ENCODE measurements at places on chromosomes 12 and 14.

- DNase-seq = no peak
These were observed 119.5 kb downstream of the PIWIL1 start for GRCh38 chr12:130457215-130457614.

DNA sequence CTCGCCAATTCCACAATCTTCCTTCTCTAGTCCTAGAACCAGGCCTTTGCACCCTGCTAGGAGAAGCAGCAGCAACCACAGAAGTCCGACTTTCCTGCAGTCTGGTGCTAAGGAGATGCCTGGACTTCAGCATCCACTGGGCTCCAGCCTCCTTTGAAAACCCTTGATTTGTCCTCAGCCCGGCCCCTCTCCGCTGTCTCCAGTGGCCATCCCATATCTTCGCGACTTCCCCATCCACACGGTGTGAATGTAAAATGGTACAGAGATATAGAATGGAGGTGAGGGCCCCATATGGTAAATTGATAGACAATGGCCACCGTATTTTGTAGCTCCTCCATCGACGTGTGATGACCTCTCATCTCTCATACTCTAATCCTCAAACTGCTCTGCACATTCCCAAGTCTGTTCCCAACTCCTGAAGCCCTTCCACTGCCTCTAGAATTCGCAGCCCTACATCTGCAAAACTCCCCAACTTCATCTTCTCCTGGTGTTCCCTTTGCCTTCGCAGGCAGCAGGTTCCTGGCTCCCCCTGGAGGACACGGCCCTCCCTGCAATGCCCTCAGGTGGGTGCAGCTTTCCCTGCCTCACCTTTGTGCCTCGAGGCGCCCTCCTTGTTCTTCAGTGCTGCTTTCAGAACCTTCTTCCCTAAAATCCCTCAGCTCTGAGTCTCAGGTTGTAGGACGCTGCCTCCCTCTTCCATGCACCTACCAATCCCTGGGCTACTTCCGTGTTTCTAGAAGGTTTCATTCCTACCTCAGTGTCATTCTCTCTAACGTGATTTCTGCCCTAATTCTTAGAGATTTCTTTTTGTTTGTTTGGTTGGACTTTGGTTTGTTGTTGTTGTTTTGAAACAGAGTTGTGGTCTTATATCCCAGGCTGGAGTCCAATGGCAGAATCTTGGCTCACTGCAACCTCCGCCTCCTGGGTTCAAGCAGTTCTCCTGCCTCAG, 36.7 kb downstream of the TMBIM6 start:
- peak; percentile 75 for DNase-seq

DNA sequence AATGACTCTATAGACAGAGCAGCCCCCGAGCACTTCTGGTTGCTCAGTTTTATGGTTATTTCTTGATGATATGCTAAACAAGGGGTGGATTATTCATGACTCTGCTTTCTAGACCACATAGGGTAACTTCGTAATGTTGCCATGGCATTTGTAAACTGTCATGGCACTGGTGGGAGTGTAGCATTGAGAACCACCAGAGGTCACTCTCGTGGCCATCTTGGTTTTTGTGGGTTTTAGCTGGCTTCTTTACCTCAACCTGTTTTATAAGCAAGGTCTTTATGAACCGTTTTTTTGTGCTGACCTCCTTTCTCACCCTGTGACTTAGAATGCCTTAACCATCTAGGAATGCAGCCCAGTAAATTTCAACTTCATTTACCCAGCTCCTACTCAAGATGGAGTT, 1036.2 kb upstream of the FLRT2 start:
- no peak for DNase-seq

DNA sequence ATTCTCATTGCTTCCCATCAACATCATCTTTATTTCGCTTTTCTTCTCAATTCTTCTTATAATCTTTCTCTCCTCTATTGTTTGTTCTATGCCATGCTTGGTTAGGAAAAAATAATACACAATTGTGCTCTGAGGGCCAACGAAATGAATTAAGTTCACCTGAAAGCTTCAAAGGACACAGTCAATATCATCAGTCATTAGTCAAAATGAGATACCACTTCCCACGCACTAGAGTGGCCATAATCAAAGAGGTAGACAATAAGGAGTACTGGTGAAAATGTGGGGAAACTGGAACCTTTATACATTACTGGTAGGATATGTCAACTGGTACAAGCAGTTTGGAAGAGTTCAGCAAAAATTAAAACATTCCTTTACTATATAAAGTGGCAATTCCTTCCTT, 91.5 kb downstream of the TMTC1 start:
- DNase-seq = no peak

- no peak for DNase-seq
These were observed 52.9 kb upstream of the SLC35F4 start for GRCh38 chr14:57918791-57919190.

DNA sequence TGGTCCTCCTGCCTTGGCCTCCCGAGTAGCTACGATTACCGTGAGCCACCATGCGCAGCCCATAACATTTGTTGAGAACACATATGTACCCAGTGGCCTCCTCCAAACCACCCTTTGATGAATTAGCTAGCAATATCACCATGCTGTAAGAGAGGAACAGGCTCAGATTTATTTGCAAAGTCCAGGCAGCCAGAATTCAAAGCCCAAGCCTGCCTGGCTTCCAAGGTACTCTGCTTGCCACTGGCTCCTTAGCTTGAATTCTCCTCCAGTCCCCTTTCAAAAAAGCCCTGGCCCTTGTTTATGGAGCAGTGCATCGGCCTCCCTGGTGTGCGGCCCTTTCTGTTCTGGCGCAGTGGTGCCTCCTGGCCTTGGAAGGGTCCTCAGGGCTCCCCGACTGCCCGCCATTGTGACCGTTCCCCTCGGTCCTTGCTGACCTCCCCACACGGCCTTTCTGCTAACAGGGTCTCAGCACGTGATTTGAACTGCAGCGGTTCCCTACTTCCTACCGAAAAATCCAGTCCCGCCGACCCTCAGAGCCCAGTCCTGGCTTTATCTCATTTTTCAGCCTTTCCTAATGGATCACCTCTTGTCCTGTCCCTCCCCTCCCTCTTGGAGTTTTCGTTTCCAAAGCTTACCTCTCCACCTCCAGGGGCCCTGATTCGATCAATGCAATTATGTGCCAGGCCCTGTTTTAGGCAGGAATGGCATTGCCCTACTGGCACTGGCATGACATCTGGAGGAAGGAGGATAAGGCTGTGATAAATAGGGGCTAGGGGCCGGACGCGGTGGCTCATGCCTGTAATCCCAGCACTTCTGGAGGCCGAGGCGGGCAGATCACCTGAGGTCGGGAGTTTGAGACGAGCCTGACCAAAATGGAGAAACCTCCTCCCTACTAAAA, 22.0 kb downstream of the SLC25A29 start:
- DNase-seq = no peak

- no peak for DNase-seq
These were observed 379.8 kb downstream of the DPF3 start for GRCh38 chr14:72513965-72514659.

DNA sequence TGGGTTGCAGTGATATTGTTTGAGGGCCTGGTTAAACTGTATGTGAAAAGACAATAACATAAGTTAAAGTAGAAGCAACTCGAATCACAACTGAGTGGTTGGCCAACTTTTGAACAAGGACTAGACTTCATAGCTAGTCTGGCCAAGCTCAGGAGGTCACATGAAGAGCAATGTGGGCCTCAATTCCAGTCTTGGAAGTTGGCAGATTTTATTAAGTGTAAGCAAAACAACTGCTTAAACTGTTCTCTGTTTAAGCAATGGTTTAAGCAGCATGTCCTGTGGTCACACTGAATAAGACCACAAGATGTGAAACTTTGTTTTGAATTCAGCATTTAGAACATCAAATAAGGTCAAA, 100.4 kb downstream of the TMTC3 start:
- DNase-seq = no peak

- no peak for DNase-seq
These were observed 46.3 kb upstream of the CATSPERB start for GRCh38 chr14:91778217-91778616.

- DNase-seq = no peak
These were observed 17.0 kb upstream of the DICER1 start for GRCh38 chr14:95174184-95174792.

GRCh38 chr12:86929962-86930361, 673.8 kb upstream of the MGAT4C start:
- no peak for DNase-seq

- DNase-seq = peak; percentile 34
These were observed 604 bp downstream of the EEA1 start for GRCh38 chr12:92928421-92928961.

DNA sequence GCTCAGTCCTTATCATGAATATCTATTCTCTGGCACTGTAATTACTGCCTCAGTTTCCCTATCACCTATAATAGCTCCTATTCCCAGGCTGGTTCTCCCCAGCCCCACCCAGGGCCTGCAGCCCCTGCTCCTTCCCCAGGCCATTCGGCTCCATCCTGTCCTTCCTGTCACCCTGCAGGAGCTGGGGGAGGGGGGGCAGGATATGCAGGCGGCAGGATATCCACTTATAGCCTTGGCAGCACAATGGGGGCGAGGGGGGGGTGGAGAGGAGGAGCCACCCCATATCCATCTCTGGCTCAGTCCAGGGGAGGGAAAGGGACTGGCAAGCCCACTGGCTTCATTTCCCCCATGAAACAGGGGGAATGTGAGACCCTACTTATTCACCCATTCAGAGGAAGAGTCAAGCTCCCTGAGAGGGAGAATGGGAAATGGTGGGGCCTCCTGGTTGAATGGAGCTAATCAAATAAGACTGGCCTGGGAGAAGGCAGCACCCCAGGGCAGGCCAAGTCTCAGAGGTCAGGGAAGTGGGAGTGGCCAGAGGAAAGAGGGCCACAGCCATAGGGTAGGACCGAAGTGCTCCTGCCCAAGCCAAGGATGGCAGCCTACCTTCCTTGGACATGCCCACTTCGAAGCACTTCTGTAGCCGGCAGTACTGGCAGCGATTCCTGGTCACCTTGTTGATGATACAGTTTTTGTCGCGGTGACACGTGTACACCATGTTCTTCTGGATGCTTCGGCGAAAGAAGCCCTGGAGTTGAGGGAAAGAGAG, 7.8 kb upstream of the ITGB7 start:
- DNase-seq = no peak

DNA sequence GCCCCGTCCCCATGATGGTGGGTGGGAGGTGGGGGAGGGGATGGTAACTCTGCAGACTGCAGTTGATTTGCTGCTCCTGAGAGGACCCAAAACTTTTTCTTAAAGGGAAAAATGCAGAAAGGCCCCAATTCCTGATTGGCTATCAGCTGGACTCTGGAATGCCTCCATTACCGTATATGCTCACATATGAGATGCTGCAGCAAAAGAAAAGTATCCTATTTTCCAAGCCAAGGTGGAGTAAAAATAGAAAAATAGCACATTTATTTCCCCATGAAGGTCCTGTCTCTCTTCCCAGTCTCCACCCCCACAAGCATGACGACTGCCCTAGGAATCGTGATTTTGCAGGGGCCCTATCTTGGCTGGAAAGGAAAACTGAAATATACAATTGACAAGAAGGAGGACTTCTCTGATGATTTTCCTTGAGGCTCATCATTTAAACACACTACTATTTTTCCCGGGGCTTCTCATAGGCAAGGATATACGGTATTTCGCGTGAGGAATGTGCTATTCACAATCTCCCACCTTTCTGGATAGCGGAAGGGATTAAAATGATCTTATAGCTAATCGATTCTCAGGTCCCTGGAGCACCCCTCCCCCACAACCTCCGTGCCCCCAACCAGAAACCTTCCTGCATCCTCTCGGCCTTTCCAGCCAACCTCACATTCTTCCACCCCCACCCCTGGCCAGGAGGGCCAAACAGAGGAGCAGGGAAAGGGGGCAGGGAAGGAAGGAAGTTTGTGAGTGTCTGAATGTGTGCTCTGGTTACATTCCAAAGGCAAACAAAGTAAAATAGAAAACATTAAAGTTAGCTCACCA, 138.9 kb upstream of the CCND2 start:
- no peak for DNase-seq

- DNase-seq = no peak
These were observed 3.2 kb downstream of the SNAPC1 start for GRCh38 chr14:61765225-61765943.

DNA sequence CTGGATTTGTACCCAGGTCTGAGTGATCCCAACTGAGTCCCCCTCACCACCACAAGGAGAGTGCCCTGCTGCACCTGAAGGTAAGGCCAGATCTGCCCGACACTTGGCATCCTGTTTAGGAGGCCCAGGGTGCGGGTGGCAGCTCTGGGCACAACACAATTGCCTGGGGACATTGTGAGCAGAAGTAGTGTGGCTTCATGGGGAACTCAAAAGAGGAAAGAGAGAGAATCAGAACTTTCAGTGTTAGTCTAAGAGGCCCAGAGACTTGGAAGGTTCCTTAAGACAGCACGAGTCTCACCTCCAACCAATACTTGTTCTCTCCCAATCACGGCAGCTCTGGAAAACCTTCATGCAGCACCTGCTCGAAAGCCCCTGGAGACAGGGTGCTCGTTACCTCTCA, 6.6 kb upstream of the SLC8B1 start:
- DNase-seq = no peak

GRCh38 chr12:64983771-64984278, 137.3 kb downstream of the WIF1 start:
- no peak for DNase-seq

DNA sequence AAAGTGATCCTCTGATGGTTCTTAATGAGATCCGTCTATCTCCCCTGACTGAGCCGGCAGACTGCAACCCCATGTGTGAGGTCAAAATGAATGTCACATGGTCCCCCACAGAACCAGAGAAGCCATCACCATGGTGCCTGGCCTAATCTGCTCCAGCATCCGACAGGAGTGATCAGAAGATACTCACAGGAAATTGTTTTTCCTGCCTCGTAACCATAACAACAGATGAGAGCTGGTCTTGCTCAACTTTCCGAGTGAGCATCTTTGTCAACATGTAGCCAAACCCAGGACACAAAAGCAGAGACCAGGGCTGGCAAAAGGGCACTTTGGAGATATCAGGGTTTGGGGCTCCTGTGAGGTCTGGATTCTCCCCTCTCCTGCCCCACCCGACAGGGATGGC, 72.1 kb upstream of the C14orf180 start:
- DNase-seq = no peak

- no peak for DNase-seq
These were observed 16.8 kb downstream of the C14orf132 start for GRCh38 chr14:96055753-96056508.

DNA sequence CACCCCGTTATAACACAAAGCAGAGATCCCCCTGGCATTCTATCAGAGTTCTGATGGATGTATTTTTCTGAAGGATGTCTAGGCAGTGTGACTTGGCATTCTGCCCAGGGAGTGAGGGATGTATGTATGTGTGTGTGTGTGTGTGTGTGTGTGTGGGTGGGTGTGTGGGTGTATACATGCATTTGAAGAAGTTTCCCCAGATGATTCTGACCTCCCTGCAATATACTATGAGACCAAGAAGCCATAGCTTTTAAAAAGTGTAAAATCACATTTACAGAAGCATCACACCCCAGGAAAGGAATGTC, 59.7 kb upstream of the NAP1L1 start:
- no peak for DNase-seq

DNA sequence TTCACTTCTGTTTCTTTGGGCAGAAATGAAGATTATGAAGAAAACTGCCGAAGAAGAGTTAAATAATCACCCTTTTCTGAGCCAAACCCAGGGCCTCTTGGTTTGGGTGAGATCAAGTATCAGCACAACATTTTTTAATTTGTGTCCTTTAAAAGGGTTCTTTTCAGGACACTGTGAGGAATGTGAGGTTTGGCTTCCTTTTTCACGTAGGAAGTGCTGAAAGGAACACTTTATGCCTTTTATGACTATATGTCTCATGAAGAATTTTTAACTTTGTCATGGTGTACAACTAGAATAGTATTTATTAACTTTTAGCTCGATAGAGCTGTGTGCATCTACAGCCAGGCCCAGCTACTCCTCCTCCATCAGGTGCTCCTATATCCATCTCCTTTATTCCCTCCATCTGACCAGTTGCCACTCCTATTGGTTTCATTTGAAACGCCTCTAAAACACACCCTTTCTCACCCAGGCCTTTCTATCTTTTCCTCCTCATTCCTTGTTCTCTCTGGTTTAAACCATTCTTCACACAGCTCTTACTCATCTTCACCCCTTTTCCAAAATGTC, 103.6 kb upstream of the LRIG3 start:
- DNase-seq = no peak
